Spleen (tissue), 13 donors: ENCODE measurements at places on chromosomes 16 and 17. TPM values are rescaled to one million over a fixed set of nuclear protein-coding genes. Genes with fewer than 3 reads are reported as not detected.
A peak's percentile ranks its signal among the peaks of the same experiment; 100 is the strongest.

DNA sequence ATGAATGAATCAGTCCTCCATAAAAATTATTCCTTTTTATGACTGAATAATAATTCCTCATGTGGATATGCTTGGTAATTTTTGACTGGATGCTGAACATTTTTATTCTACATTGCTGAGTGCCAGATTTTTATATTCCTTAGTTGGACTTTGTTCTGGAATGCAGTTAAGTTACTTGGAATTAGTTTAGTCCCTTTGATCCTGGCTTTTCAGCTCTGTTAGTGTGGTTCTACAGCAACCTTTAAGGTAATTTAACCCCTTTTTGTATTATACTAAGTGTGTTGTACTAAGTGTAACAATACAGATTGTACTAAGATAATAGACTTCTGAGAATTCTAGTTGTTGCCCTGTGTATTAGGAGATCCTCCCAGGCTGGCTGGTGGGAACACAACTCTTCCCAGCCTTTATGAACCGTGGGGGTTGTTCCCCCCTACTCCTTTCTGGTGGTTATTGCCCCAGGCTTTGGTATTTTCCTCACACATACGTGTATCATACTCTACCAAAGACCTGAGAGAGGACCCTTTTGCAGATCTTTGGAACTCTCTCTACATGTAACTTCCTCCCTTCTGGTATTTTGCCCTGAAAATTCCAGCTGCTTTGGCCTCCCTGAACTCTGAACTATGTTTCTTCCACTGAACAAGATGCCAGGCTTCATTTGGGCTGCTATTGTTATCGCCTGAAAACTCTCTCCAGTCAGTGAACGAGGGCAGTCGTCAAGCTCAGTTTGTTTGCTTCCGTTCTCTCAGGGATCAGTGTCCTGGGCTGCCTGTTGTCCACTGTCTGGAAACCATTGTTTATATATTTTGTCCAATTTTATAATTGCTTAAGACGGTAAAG is 30.5 kb downstream of the TANGO6 start:
- H3K4me3 ChIP-seq = no peak overlapping the region
- peaks cover 53% of the 10 kb centered on the region for H3K36me3 ChIP-seq
- no peaks in the 10 kb centered on the region for H3K4me1 ChIP-seq
- H3K27me3 ChIP-seq = no peaks in the 10 kb centered on the region
- no peak for DNase-seq

- no peaks in the 10 kb centered on the region for H3K27me3 ChIP-seq
- no peaks in the 10 kb centered on the region for H3K36me3 ChIP-seq
- H3K27ac ChIP-seq = peak overlapping the region; percentile 84
- no peaks in the 10 kb centered on the region for H3K4me1 ChIP-seq
Measured at GRCh38 chr17:50908860-50909764, 43.0 kb upstream of the TOB1 start.

The GGA3 gene
- 68.9 TPM for total RNA-seq

DNA sequence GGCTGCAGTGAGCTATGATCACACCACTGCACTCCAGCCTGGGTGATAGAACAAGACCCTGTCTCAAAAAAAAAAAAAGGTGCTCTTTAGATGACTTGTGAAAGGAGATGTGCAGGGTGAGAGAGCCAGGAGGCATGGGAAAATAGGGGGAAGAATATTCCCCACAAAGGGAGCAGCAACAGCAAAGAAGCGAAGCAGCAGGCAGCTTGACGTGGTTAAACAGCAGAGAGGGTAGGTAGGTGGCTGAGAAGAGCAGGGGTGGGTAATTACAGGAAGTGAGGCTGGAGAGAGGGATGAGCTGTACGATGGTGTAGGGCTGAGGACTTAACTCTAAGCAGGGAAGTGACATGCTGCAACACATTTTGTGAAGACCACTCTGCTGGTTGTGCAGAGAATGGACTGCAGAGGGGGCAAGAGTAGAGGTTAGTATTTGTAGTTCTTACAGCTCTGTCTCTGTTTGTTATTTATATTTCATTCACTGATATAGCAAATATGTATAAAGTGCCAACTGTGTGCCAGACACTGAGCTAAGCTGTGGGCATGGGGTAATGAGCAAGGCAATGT is 1.6 kb downstream of the HEATR3 start:
- no peak overlapping the region for H3K27ac ChIP-seq
- DNase-seq = peak; percentile 31
- peak overlapping the region; percentile 100 for H3K4me3 ChIP-seq

The SLC16A11 gene
- total RNA-seq = 2.8 TPM

The MMP15 gene
- 17.8 TPM for total RNA-seq

GRCh38 chr17:51439395-51440229 is 179.3 kb downstream of the UTP18 start:
- peaks cover 10% of the 10 kb centered on the region for H3K27me3 ChIP-seq
- no peaks in the 10 kb centered on the region for H3K4me1 ChIP-seq
- no peak overlapping the region for H3K4me3 ChIP-seq
- DNase-seq = no peak

The SRL gene
- total RNA-seq = 4.3 TPM

The FAM20A gene
- 20.3 TPM for total RNA-seq

The CMTM2 gene
- total RNA-seq = 3.3 TPM

- H3K36me3 ChIP-seq = no peaks in the 10 kb centered on the region
- H3K4me1 ChIP-seq = peaks cover 63% of the 10 kb centered on the region
- peaks cover 87% of the 10 kb centered on the region for H3K27me3 ChIP-seq
- H3K4me3 ChIP-seq = peak overlapping the region; percentile 40
- peak; percentile 86 for DNase-seq
- H3K27ac ChIP-seq = peak overlapping the region; percentile 59
Measured at GRCh38 chr17:79843816-79844800, 4.9 kb upstream of the CBX4 start.

GRCh38 chr17:32319548-32319905 is 22.4 kb downstream of the C17orf75 start:
- H3K27ac ChIP-seq = no peak overlapping the region
- DNase-seq = peak; percentile 91
- H3K36me3 ChIP-seq = no peaks in the 10 kb centered on the region
- peaks cover 12% of the 10 kb centered on the region for H3K4me1 ChIP-seq
- H3K4me3 ChIP-seq = no peak overlapping the region
- H3K27me3 ChIP-seq = no peaks in the 10 kb centered on the region

The KRT24 gene
- total RNA-seq = not detected

DNA sequence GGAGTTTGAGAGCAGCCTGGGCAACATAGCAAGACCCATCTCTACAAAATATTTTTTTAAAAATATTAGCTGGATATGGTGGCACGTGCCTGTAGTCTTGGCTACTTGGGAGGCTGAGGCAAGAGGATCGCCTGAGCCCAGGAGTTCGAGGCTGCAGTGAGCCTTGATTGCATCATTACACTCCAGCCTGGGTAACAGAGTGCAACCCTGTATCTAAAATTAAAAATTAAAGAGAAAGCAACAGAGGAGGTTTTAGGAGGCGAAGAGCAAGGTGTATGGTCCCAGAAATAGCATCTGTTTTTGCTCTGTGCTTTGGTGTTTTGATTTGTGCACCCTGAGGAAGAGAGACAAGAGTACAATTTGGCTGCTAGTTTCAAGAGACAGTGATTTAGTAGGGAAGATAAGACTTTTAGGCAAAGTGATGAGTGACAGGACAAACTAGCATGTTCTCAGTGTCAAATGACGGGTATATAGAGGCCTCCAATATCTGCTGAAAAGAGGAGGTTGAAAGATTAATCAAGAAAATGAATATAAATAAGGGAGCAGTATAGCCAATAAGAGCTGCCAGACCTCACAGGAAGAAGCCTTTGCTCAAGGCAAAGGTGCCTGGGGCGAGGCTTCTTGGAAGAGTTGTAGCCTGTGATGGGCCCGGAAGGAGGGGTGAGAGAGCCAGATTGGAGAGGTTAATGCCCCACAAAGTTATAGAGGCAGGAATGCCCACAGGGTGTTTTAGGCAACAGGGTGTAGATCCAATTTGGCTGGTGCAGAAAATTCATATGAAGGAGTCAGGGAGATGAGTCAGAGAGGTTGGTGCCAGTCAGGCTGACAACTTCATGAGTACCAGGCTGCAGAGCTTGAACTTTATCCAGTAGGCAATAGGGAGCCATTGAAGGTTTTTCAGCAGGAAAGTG is 11.4 kb downstream of the HLF start:
- H3K36me3 ChIP-seq = no peaks in the 10 kb centered on the region
- peaks cover 40% of the 10 kb centered on the region for H3K4me1 ChIP-seq
- no peaks in the 10 kb centered on the region for H3K27me3 ChIP-seq
- no peak overlapping the region for H3K27ac ChIP-seq

DNA sequence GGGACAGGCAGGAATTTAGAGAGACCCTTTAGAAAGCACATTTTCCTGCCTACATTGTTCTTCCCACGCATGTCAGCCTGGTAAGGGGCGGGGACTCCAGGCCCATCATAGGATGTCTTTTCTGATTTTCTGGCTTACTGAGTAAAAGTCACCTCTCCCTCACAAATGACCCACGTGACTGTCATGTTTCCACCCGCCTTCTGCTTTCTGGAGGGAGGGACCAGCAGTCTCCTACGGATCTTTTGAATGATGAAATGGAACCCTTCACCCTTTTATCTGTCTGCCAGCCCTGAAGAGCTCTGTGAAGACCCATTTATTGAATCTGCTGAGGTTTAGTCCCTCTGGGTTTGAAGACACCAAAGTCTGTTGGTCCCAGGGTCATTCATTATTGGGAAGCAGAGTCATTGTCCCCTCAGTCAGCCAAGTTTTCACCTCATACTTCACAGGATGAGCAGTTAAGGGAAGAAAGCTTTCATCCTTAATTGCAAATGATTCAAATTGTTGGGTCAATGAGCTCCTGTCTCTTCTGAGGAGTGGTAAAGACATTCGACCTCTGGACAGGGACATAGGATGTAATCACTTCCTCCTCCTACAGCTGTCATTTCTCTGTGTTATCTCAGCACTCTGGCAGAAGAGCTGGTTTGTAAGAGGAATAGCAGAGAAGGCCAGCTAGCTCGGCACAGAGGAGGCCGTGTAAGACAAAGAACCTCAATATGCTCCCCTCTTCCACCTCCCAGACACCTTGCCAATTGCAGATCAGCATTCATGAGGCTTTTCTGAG is 446.1 kb downstream of the HS3ST3B1 start:
- H3K27me3 ChIP-seq = no peaks in the 10 kb centered on the region
- no peak overlapping the region for H3K27ac ChIP-seq
- no peak overlapping the region for H3K4me3 ChIP-seq
- DNase-seq = no peak

The KRT15 gene
- not detected for total RNA-seq

DNA sequence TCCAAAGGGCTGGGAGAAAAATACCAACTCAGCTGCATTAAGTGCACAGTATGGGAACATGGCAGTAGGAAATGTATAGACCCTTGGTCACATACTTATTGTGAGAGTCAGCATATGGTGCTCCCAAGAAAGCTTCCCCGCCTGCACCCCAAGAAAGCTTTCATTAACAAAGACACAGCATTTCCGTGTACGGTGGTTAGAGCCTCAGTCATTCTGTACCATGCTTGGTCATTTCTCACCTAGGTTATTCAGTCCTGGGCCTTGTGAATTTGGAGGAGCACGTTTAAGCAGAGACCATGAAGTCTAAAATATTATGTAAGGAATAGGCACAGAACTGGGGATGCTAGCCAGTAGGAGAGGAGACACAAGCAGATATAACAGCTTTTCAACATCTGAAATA is 56.1 kb downstream of the ESRP2 start:
- no peaks in the 10 kb centered on the region for H3K4me1 ChIP-seq
- no peak for DNase-seq
- H3K36me3 ChIP-seq = peaks cover 48% of the 10 kb centered on the region
- no peak overlapping the region for H3K27ac ChIP-seq
- no peak overlapping the region for H3K4me3 ChIP-seq

GRCh38 chr17:78315355-78316114 is 44.3 kb downstream of the SOCS3 start:
- H3K4me3 ChIP-seq = no peak overlapping the region
- H3K27ac ChIP-seq = peak overlapping the region; percentile 45
- H3K36me3 ChIP-seq = no peaks in the 10 kb centered on the region

DNA sequence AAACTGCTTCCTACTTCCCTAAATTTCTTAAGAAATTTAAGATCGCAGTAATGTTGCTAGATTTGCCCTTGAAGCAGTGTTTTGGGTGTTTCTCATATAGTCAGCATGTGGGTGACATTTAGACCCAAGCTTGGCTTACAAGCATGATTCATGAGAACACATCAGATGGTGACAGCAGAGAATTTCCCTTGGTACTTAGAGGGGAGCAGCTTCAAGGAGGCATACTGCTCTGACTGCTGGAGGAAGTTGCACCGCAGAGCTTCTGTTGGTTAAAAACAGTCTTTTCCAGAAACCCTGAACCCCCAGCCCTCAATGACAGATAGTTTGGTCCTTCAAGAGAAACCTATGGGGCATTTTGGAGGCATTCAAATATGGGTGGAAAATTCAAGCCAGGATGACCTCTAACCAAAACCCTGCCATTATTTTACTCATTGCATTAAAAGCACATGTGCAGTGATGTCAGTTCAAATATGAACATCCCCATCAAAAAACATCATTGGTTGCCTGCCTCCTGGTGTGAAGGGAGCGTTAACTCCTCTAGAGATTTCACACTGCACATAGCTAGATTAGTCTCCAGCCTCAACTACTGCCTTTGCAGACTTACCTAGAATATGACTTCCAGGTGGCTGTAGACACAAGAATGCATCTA is 201.5 kb upstream of the CACNG5 start:
- no peak overlapping the region for H3K4me3 ChIP-seq
- no peak for DNase-seq
- H3K27me3 ChIP-seq = no peaks in the 10 kb centered on the region
- H3K27ac ChIP-seq = no peak overlapping the region
- no peaks in the 10 kb centered on the region for H3K36me3 ChIP-seq
- H3K4me1 ChIP-seq = no peaks in the 10 kb centered on the region

GRCh38 chr16:49851468-49851787 is 4.5 kb downstream of the ZNF423 start:
- H3K27ac ChIP-seq = no peak overlapping the region
- DNase-seq = no peak
- no peaks in the 10 kb centered on the region for H3K36me3 ChIP-seq

The EFCAB5 gene
- not detected for total RNA-seq

The ABCA6 gene
- 23.2 TPM for total RNA-seq

The BAIAP3 gene
- 15.7 TPM for total RNA-seq

- peaks cover 1% of the 10 kb centered on the region for H3K4me1 ChIP-seq
- no peak overlapping the region for H3K27ac ChIP-seq
- no peaks in the 10 kb centered on the region for H3K27me3 ChIP-seq
- no peaks in the 10 kb centered on the region for H3K36me3 ChIP-seq
- peak; percentile 74 for DNase-seq
Measured at GRCh38 chr16:50305441-50306061, 39.2 kb downstream of the ADCY7 start.

DNA sequence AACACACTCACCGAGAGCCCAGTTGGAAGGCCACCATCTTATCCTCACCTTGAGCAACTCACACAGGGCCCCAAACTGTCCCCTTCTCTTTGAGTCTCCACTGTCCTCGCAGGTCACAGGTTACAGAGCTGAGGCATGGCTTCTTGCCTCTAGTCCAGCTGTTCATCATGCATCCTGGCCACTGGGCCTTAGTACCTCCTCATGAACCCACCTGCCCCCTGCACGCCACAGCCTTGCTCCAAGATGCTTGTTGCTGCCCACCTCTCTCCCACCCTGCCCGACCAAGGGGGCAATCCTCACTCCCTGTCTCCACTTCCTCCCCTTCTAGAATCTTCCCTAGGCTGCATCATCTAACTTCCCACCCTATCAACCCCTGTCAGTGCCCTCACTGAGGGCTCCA is 17.1 kb downstream of the CDH5 start:
- peaks cover 6% of the 10 kb centered on the region for H3K4me1 ChIP-seq
- H3K27ac ChIP-seq = no peak overlapping the region
- peaks cover 5% of the 10 kb centered on the region for H3K36me3 ChIP-seq
- H3K4me3 ChIP-seq = no peak overlapping the region
- DNase-seq = peak; percentile 63
- no peaks in the 10 kb centered on the region for H3K27me3 ChIP-seq

The TBL3 gene
- total RNA-seq = 27.9 TPM
